Fibroblast of skin of right quadriceps (primary cell): ENCODE measurements at places on chromosomes 1 and 21.

DNA sequence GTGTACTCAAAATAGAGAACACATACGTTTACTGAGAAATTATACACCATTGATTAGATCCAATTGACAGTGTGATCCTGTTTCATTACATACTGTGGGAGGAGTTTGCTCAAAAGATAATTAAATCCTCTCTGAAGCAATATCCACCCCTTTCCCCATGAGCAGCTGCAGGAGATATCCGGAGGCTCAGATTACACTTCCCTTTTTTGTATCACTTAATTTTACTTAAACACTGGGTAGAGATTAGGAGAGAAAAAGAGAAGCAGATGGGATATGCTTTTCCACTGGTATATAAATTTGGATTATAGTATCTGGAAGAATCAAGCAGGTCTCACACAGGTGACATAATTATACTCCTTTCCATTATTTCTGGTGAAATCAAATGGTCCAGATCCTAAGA lies 333.3 kb upstream of the ZRANB2 start:
- no peak for DNase-seq

DNA sequence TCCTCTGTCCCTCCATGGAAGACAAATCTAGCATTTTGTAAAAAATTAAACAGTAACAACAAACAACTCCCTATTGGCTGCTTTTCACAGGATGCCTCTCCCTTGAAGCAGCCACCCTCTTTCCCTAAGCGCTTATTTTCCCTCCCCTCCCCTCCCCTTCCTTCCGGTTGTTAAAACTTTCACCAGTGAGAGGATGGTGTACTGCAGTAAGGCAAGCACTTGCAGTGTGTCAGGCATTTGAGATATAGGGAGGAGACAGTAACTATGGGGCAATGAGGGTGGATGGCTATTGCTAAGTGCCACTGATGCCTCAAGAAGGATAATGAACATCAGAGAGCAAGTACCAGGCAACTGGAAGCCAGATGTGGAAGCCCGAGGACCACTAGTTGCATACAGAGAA lies 19.1 kb upstream of the KIAA1614 start:
- DNase-seq, result no peak

DNA sequence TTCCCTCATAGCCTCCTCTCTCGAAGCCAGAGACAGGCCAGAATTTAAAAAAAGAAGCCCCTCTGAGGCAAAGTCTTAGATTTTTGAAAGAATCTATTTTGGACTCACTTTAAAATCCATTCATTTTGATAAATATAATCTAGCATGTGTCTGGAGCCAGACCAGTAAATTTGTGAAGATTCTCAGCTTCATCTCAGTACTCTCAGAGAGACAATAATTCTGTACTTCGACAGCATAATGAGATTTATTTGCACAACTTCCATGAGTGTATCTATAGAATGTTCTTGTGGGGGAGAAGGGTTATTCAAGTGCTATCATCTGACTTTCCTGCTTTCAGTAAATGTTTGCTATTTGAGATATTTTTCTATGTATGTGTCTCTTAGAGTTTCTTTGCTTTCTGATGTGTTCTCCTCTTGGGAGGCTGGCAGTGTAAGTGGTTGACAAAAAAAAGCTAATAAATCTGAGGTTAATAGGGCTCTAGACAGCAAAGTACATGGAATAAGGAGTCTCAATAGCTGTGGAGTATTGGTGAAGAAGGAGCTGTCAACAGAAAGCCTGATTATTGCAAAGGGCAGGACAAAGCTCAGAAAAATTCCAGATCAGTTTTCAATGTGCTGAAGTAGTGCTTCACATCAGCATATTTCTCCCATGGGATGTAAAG lies 223.0 kb downstream of the PTBP2 start:
- DNase-seq, result no peak

DNA sequence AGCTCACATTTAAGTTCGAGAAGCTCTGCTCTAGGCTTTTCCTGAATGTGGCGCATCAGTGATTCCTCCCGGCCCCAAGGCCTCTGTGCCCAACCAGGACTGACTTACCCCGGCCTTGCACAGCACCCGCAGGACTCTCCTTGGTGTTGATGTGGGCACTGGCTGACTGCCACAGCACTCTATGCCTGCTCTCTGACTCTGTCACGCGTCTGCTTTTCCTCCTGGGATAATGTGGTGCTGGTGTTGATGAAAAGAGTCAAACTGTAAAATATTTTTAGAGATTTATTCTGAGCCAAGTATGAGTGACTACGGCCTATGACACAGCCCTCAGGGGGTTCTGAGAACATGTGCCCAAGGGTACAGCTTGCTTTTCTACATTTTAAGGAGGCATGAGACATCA lies 15.5 kb upstream of the SLC2A5 start:
- peak; percentile 13 for DNase-seq

GRCh38 chr1:40786171-40786994 lies 2.8 kb downstream of the KCNQ4 start:
- DNase-seq, result no peak

GRCh38 chr1:225467193-225468020 lies 39.6 kb upstream of the LBR start:
- DNase-seq, result peak; percentile 42

- peak; percentile 83 for DNase-seq
Observed at GRCh38 chr1:203046984-203047630, 20.8 kb downstream of the PPFIA4 start.

- peak; percentile 84 for DNase-seq
Observed at GRCh38 chr1:113042285-113043143, 30.5 kb upstream of the LRIG2 start.

DNA sequence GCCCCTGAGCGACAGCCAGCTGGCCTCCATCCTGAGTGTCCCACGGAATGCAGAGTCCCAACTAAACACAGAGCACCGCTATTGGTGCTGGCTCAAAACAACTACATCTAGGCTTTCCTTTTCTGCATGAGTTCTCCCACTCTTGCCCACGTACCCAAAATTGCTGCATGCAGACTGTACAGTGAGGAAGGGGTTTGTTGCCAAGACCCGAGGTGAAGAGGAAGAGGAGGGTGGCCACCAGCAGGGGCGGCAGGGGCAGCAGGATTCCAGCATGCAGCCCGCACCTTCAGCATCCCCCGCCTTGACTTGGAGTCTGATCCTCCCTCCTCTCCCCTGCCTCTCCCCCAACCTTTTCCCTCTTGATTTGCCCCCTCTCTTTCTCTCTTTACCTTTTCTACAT lies 8.0 kb downstream of the S100A9 start:
- DNase-seq, result no peak

GRCh38 chr1:153649137-153649862 lies 9.2 kb upstream of the SNAPIN start:
- no peak for DNase-seq

DNA sequence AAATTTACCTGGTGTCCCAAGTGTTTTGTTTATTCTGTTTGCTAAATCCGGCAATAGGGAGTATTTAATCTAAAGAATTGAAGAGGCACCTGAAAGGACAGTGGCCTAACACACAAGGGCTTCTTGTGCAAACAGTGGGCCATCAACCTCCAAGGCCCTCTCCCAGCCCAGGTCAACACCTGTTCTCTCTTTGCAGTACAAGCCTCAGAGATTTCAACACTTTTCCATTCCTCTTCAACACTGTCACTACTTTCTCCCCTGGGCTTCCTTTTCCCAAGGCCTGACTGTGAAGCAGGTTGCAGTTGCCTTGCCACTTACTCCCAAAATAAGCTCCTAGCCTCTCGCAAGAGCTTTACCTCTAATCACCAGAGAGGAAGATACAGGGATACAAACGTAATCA lies 3.2 kb upstream of the SNAPIN start:
- no peak for DNase-seq

GRCh38 chr1:87182611-87183010 lies 146.1 kb upstream of the LMO4 start:
- DNase-seq, result no peak

GRCh38 chr1:43796111-43796581 lies 88.8 kb downstream of the ST3GAL3 start:
- peak; percentile 78 for DNase-seq

- DNase-seq, result peak; percentile 69
Observed at GRCh38 chr1:95282518-95282895, 48.5 kb downstream of the RWDD3 start.

GRCh38 chr1:41442697-41443251 lies 41.7 kb downstream of the EDN2 start:
- DNase-seq, result no peak

- peak; percentile 77 for DNase-seq
Observed at GRCh38 chr1:60281360-60281932, 207.9 kb upstream of the C1orf87 start.

DNA sequence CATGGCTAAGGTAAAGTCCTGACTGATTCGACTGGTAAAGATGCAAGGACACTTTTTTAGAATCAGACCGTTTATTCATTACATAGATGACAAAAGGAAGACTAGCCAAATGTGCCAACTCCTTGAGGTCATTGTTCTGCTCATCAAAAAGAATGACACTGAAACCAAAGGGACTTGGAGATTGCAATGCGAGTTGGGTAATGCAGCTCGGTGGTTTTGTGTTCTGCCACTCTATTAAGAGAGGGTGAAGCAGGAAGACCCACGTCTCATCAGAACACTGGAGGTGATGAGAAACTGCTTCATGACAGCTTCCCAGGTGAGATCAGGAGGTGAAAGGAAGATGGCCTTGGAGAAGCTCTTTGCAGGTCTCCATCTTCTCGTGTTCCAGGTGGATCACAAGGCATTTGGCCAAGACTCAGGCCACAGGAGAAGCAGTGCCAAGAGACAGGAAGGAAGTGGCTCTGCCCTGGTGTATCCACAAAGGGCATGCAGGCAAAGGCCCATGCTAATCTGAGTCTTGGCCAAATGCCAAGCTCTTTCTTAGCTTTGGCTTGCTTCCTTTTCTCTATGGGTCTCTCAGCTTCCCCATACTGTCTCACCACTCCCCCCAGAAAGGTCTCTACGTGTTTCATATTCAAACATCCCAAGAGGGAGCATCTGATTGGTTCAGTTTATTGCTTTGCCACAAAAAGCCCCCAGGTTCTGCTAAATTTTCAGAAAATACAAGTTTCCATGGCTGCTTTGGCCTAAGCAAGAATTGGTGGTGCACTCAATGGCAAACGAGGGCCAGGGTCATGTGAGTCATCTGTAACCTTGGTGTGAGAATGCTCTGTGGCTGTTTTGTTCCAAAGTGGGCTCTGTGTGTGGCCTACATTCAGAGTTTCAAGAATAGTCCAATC lies 5.7 kb upstream of the CCT8 start:
- DNase-seq, result no peak

DNA sequence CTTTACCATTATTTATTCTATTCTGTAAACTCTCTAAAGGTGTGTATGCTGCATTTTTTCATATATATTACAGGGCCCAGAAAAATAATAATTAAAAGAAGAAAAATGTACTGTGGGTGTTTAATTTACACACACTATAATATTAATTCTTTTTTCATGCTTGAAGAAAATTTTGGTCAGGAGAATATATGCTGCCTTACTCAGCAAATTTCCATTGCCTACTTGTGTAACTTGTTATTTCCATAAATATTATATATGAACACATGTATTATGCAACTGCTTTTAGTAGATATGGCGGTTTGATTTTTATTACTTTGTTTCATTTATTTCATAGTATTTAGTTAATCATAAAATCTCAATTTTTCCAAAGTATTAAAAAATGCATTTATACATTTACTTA lies 46.4 kb upstream of the SERPINC1 start:
- no peak for DNase-seq

- peak; percentile 40 for DNase-seq
Observed at GRCh38 chr1:244896550-244896949, 32.2 kb upstream of the HNRNPU start.

- no peak for DNase-seq
Observed at GRCh38 chr1:75953461-75953860, 21.3 kb upstream of the ASB17 start.

- peak; percentile 67 for DNase-seq
Observed at GRCh38 chr1:194975913-194976312, 1632.3 kb downstream of the KCNT2 start.

DNA sequence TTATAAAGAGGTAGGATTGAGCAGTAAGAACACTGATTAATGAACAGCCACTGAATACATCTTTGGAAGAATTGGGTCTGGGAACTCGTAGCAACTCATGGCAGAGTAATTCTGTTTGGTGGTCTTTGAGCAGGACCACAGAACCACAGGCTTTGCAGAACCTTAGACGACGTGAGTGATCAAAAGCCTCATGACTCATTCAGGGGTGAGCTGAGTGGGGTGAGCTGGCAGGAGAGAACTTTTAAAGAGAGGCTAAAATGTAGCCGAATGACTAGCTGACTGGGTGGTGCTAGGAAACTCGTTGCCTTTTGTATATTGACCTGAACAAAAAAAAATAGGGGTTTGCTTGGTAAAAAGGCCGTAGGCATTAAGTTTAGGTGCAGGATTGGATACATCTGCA lies 313.8 kb downstream of the TGFB2 start:
- peak; percentile 85 for DNase-seq

DNA sequence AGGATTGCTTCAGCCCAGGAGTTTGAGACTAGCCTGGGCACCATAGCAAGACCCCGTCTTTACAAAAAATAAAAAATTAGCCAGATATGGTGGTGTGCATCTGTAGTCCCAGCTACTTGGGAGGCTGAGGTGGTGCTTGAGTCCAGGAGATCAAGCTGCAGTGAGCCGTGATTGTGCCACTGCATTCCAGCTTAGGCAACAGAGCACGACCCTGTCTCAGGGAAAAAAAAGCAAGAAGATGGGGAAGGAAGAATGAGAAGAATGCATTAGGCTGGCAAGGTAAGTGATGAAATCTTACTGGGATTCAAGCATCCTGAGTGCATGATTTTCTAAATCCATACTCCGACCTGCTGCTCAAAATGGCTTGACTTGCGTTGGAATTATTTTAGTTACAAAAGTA lies 6.8 kb downstream of the PCP4L1 start:
- DNase-seq, result no peak

- no peak for DNase-seq
Observed at GRCh38 chr1:45862008-45862407, 58.6 kb downstream of the MAST2 start.

- no peak for DNase-seq
Observed at GRCh38 chr1:12525311-12526181, 92.5 kb downstream of the DHRS3 start.

GRCh38 chr1:43688594-43689000 lies 18.7 kb upstream of the ST3GAL3 start:
- peak; percentile 56 for DNase-seq

DNA sequence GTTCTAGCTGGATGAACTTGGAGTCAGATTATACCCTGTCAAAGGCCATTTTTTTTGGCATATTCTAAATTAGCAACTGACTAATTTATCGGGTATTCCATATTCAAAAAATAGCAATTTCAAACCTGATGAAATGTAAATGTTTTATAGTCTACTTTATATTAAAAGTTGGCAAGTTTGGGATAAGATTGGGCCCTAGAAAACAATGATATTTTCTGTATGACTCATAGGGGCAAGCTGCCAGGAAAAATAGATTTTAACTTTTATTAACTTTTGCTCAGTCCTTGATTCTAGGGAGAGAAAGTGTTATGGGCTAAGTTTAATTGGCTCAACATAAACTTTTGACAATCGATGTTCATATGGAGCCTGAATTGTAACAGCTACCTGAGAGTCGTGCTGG lies 576.9 kb upstream of the B3GALT2 start:
- DNase-seq, result peak; percentile 44

GRCh38 chr1:17927952-17928351 lies 172.8 kb downstream of the ACTL8 start:
- DNase-seq, result no peak

DNA sequence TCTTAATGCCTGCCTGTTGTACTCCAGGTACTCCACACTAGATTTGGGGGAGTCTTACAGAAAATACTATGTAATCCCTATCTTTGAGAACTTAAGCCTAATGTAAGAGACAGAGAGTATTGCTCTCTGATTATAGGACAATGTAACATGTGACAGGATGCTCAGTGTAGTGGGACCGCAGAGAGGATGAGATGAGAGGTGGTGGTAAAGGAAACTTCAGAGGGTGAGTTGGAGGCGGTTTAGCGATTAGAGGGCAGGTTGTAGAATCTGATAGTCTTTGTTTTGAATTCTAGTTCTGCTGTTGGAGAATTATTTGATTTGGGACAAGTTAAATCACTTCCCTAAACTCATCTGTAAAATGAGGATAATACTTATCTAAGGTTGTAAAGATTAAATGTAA lies 5.4 kb downstream of the SOAT1 start:
- no peak for DNase-seq
